CD4-positive, alpha-beta T cell treated with Interleukin-17A for 1 hour (primary cell): ENCODE measurements at places on chromosomes 12 and 14.

DNA sequence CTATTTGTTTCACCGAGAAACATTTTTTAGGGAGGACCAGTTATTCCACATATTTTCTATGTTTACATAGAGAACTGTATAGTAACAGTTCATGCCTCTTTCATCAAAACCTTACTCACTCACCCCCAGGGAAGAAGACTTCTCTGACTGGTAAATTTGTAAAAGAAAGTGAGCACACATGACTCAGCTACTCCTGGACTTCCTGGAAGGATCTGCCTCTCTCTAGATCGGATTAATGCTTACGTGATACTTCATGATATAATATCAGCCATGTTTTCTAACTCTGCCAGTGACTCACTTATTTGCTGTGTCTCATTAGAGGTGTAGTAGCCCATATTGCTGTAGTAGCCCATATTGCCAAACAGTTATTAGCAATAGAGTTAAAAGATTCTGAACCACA is 494.3 kb upstream of the ATXN7L3B start:
- DNase-seq = no peak

GRCh38 chr14:31835049-31835448 is 242.1 kb upstream of the ARHGAP5 start:
- no peak for DNase-seq

DNA sequence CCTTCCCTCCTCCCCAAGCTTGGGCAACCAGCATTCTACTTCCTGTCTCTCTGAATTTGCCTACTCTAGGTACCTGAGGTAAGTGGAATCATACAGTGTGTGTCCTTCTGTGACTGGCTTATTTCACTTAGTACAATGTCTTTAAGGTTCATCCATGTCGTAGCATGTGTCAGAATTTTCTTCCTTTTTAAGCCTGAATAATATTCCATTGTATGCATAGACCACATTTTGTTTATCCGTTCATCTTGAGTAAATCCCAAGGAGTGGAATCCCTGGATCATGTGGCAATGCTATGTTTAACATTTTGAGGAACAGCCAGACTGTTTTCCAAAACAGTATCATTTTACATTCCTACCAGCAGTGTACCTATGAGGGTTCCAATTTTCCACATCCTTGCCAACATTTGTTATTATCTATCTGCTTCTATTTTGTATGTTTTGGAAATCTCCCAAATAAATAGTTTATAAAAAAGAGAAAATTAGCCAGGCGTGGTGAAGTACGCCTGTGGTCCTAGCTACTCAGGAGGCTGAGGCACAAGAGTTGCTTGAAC is 12.4 kb downstream of the HSP90AA1 start:
- peak; percentile 37 for DNase-seq

- DNase-seq = peak; percentile 2
These were observed 239.1 kb downstream of the SSPN start for GRCh38 chr12:26434299-26435068.

DNA sequence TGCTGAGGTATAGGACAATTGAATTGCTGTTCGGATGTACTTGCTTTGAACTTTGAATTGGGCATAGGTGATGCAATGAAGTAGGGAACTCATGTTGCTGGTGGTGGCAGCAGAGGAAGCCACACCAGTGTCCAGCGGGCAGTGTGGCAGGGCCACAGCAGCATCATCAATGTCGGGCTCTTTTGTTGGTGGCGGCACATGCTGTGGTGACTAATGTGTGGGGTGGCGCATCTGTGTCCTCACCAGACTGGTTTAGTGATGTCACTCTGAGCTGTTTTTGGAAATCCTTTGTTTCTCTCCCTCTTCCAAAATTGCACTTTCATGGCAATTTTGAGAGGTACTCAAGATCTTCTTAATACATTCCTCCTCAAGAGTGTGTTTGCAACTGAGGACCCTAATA is 187.6 kb downstream of the ETNK1 start:
- no peak for DNase-seq

GRCh38 chr12:75528692-75529091 is 17.3 kb upstream of the KRR1 start:
- DNase-seq = no peak

- DNase-seq = peak; percentile 50
These were observed 3.5 kb upstream of the NFE2 start for GRCh38 chr12:54304187-54304810.

DNA sequence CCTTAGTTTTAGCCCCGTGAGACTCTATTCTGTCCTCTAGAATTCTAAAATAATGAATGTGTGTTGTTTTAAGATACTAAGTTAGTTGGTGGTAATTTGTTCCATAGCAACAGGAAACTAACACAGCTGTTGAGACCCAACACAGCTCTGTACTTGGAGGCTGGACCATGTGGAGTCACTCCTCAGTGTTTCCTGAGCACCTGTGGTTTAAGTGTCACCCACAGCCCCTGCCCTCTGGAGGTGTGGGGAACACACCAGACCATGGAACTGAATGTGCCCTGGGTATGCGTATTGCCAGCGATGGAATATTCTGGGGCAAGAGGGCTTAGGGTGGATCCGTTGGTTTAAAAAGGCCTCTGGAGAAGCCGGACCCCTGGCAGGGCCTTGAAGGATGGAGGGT is 16.6 kb upstream of the GPR68 start:
- DNase-seq = peak; percentile 58

DNA sequence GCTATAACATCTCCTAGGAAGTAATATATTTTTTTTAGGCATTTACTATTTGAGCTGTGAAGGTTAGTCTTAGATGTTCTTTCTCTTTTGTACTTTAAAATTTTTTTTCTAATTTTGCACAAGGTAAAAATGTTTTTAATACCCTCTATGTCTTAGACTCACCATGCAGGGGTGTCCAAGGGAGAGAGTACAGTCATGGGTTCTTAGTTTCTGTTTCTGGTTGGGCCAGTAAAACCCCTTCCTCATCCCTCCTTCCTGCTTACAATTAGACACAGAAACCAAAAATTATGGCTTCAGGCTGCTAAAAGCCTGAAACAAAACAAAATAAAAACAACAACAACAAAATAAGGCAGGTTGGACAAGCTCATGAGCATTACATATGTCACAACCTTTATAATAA is 193.0 kb downstream of the SYT1 start:
- no peak for DNase-seq

DNA sequence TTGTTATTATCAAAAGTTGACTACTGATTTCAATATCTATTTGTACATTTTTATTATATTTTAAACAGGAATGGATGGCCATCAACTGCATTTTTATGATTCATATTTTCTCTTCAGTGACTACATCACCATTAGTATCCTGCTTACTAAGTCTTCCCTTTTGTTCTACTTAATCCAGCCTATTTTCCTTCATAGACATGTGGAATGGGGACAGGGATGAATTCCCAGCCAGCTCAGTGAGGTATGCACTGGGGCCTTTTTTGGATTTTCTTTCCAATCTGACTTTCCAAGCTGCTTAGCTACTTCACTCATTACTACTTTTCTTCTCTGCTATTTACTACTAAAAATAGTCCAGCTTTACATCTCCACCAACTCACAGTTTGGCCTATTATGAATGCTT is 38.4 kb downstream of the AKAP6 start:
- DNase-seq = no peak

- no peak for DNase-seq
These were observed 41.7 kb upstream of the PRIMA1 start for GRCh38 chr14:93829839-93830481.

- DNase-seq = no peak
These were observed 63.4 kb downstream of the LGMN start for GRCh38 chr14:92684801-92685560.

DNA sequence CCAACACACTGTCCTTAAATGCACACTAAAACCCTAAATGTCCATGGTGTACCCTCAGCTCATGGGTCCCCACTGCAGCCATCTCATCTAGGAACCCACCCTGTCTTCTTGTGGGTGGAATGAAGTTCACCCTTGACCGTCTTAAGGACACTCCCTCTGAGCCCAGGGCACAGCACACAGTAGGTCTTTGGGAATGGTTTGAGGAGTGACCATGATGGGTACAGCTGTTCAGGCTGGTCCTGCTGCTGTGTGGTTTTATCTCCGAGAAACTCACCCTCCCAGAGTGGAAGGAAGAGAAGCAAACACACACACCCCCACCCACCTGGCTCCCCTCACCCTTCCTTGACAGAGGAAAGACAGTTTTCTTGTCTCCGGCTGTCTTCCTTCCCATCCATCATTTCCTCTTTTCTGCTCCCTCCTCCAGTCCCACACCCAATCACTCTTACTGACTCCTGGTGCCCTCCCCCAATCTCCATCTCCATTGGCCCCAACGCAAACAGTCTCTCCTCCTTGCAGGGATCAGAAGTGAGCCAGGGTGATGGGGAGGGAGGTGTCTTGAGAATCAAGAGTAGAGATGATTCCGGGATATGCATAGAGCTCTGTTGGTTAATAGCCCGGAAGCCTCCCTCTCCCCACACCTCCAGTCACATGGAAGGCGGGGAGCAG is 105.9 kb upstream of the LHX5 start:
- no peak for DNase-seq

DNA sequence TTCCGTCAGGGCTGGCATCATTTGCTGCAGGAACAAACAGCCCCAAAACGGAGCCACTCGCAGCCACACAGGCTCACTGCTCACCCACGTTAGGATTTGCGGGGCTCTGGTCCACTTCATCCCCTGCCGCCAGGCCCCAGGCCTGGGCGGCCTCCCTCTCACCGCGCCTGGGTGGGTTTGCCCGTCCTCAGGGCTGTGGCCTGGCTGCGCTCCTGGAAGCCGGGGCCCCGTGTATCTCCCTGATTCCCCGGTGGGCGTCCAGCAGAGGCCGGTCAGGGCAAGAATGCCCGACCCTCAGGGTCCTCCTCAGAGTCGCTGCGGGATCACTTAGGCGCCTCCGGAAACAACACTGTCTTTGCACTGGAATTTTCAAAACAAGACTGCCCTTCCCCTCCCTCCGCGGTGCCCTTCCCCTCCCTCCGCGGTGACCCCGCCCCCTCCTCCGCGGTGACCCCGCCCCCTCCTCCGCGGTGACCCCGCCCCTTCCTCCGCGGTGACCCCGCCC is 15.7 kb upstream of the FBRSL1 start:
- DNase-seq = no peak

DNA sequence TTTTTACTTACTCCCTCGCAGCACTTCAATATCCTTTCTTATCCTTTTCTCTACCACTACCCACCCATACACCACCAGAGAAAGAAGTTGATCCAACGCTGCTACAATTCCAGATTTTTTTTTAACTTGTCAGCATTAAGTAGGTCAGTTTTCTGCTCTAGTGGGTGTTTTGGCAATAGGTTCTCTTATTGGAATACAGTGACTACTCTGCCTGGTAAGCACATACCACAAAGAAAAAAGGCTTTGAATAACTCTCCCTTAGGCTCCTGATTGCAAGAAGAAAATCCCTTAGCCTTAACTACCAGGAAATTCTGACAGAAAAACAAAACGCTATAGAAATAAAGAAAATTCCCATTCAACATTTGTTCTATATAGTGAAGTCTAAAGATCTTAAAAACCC is 72.0 kb downstream of the NUMB start:
- DNase-seq = no peak

GRCh38 chr12:32454075-32454474 is 54.7 kb downstream of the FGD4 start:
- no peak for DNase-seq

- no peak for DNase-seq
These were observed 214.3 kb downstream of the DPF3 start for GRCh38 chr14:72679536-72680151.

GRCh38 chr12:28158353-28158752 is 31.9 kb upstream of the CCDC91 start:
- DNase-seq = no peak

- no peak for DNase-seq
These were observed 63.5 kb downstream of the FGD4 start for GRCh38 chr12:32462908-32463307.

DNA sequence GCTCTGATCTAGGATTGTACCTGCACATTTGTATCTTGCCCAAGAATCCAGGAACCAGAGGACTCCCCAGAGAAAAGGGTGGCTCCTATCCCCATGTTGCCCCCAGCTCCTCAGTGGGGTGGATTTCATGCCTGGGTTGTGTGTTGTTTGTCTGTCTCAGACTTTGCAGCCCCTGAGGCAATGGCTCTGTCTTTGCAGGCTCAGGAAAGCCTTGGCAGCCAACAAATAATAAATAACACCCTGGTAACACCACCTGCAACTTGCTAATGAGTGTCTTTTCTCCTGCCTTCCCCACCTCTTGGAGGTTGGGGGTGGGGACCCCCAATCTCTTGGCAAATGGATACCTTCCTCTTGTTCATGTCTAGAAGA is 65.2 kb upstream of the CISTR start:
- DNase-seq = no peak

GRCh38 chr12:130121226-130122000 is 40.9 kb upstream of the FZD10 start:
- DNase-seq = no peak

DNA sequence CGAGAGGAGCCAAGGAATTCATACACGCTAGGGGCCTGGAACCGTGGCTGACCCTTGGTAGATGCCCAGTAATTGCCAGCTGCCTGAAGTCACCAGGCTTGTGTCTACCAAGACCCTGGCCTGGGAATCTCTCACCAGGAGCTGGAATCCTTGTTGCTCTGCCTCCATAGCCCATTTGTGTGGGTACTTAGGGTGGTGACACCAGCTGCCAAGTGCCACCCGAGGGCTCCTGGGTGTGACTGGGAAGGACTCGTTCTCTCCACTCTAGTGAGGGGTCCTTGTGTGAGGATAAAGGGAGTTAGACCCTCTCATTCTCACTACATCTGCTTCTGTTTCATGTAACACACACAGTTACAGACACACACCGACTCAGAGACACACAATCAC is 17.9 kb downstream of the SERPINA1 start:
- no peak for DNase-seq

GRCh38 chr12:94336211-94336925 is 123.3 kb downstream of the CEP83 start:
- DNase-seq = no peak

DNA sequence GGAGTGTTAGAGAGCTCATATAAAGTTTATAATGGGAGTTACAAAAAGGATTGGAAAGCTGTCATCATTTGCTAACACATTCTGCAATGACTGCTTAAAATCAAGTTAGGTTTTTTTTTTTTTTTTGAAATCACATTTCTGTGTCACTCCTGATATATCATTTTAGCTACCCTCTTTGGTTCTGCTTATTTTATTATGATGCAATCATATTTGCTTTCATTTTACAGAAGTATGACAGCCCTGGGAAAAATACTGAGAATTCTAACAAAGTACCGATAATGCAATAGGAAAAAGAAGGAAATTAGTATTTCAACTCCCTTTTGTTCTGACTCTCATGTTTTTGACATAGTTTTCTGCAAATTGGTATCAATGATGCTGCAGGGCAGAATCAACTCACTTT is 71.6 kb upstream of the MDGA2 start:
- DNase-seq = no peak

- DNase-seq = peak; percentile 45
These were observed 717 bp downstream of the PPHLN1 start for GRCh38 chr12:42326541-42327226.
